ENCODE measurements at places on chromosomes 7 and 10.

DNA sequence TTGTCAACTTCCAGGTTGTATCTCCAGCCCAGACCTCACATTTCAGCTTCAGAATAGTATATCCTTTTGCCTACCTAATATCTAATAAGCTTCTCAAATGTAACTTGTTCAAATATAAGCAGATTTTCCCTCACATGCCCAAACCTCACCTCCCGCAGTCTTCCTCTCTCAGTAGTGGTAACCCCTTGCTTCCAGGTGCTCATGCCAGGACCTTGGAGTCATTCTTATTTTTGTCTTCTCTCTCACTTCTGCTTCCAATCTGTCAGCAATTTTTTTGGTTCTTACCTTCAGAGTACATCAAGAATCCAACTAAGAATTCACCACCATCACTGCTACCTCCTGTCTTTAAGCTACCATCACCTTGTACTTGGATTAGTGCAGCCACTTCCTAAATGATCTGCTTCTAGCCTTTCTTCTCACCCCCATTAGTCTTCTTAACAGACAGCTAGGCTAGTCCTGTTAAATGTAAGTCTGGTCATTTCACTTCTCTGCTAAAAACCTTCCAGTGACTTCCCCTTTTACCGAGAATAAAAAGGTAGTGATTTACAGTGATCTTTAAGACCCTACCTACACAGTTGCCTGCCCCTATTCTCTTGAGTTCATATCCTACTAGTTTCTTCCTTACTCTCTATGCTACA lies 14.0 kb downstream of the ANKIB1 start:
- DNase-seq, result no peak

- DNase-seq, result no peak
Measured at GRCh38 chr10:42697926-42698325, 59.6 kb upstream of the ZNF33B start.

GRCh38 chr7:20651960-20652544 lies 36.6 kb downstream of the ABCB5 start:
- no peak for DNase-seq

DNA sequence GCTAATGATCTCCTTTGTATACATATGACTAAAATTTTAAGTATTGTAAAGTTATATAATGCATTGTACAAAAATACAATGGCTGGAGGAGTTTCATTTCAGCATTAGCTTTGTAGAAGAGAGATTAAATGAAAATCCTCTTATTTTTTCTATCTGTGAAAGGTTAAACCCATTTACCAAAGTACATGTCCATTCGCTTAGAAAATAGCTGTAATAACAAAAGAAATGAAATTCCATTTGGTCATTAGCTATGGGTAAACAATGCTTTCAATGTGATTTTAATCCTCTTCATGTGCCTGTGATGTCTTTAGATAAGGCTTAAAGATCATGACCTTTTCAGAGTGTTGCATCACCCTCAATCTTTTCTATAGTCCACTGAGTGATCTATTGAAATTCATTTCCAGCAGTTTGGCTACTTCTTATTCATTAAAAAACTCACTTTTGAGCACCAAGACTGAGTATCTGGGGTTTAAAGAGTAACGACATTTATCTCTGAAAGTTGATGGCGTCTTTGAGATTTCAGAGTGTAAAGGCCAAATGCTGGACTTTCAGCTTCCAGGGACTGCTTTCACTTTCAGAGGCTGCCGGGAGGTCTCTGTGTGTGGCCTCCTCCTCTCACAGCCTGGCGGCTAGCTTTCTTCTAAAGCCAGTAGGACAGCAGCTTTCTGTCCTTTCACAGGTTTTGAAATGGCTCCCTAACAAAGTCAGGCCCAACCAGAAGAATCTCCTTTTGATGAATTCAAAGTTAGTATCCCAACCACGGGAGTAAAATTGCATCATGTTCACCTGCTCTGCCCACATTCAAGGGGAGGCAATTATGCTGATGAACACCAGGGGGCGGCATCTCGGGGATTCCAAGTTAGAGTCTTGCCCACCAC lies 701.4 kb upstream of the COBL start:
- DNase-seq, result no peak

DNA sequence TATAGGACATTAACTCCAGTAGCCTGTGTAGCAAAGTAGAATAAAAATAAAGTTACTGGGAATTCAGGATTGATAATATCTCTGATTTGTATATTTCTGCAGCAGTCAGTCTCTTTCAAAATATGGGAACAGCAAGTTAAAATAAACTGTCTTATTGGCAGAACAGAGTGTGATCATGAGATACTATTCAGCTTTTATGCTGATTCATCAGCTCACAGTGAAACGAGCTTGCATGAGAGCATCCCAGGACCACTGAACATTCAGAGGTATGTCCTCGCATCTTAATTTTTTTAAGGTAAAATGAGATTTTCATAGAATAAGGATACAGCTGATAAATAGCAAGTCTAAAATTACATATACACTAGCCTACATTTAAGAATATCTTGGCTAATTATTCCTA lies 282.5 kb upstream of the MYO3A start:
- DNase-seq, result no peak

- DNase-seq, result no peak
Measured at GRCh38 chr10:9992661-9993060, 1025.0 kb upstream of the CELF2 start.

DNA sequence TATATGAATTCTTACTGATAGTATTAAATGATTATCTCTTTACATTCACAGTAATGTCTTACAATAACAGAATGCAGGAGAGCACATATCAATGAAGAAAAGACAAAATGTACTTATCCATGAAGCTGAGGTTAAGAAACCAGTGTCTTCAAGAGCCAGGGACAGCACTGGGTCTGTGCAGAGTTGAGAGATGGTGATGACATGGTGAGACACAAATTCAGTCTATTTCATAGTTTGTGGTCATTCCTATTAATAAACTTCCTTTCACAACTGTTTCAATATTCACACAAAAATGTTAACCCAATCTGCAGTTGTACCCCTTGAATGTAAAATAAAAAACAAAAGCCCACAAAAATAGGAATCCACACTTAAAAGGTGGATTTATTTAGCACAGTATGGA lies 5.3 kb upstream of the MAGI2 start:
- DNase-seq, result no peak

- no peak for DNase-seq
Measured at GRCh38 chr7:27840313-27840712, 100.4 kb downstream of the TAX1BP1 start.

GRCh38 chr7:77802557-77803405 lies 4.2 kb downstream of the PHTF2 start:
- no peak for DNase-seq

DNA sequence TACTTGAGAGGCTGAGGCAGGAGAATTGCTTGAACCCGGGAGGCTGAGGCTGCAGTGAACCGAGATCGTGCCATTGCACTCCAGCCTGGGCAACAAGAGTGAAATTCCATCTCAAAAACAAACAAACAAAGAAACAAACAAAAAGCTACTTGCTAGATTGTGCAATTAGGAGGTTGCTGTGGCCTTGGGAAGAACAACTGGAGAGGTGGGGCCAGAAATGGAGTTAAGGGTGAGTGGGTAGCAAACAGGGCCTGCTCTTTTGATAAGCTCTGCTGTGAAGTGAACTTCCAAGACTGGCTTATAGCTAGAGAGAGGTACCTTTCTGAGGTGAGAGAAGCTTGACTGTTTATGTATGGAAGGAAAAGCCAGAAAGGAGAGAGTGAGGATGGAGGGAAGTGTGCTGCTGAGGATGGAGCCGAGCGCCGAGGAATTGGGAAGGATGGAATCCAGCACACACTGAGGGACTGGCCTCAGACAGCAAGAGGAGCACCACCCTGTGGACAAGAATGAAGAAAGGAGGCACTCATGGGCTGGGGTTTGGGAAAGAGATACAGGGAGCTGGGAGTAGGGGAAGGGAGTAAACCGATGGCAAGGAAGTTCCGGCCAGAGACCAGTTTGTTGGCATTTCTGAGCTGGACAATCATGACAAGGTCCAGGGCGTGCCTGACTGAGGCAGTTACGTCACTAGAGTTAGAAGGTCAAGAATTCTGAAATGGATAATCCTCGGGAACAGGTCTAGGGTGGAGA lies 7.0 kb upstream of the RPEL1 start:
- no peak for DNase-seq

GRCh38 chr10:68364101-68364886 lies 31.6 kb upstream of the PBLD start:
- DNase-seq, result no peak

DNA sequence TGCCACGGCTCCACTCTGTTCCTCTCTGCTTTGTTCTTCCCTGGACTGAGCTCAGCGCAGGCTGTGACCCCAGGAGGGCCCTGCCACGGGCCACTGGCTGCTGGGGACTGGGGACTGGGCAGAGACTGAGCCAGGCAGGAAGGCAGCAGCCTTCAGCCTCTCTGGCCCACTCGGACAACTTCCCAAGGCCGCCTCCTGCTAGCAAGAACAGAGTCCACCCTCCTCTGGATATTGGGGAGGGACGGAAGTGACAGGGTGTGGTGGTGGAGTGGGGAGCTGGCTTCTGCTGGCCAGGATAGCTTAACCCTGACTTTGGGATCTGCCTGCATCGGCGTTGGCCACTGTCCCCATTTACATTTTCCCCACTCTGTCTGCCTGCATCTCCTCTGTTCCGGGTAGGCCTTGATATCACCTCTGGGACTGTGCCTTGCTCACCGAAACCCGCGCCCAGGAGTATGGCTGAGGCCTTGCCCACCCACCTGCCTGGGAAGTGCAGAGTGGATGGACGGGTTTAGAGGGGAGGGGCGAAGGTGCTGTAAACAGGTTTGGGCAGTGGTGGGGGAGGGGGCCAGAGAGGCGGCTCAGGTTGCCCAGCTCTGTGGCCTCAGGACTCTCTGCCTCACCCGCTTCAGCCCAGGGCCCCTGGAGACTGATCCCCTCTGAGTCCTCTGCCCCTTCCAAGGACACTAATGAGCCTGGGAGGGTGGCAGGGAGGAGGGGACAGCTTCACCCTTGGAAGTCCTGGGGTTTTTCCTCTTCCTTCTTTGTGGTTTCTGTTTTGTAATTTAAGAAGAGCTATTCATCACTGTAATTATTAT lies 1.2 kb downstream of the CLDN4 start:
- peak; percentile 49 for DNase-seq

- DNase-seq, result no peak
Measured at GRCh38 chr10:3924344-3924743, 139.3 kb upstream of the KLF6 start.

DNA sequence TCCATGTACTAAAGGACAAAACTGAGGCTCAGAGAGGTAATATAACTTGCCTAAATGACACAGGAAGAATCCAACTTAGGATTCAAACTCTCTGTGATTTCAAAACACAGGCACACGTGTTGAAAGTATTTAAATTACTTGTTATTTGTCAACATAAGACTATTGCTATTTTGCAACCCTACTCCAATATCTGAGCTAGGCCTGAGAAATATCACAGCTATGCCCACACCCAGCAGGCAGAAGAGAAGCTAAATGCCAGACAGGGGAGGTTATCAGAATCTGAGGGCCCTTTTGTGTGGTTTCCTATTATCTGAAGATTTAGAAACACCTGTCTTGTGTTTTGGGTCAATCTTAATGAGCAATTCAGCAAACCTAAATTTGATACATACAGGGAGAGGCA lies 204.3 kb downstream of the ANK3 start:
- no peak for DNase-seq

DNA sequence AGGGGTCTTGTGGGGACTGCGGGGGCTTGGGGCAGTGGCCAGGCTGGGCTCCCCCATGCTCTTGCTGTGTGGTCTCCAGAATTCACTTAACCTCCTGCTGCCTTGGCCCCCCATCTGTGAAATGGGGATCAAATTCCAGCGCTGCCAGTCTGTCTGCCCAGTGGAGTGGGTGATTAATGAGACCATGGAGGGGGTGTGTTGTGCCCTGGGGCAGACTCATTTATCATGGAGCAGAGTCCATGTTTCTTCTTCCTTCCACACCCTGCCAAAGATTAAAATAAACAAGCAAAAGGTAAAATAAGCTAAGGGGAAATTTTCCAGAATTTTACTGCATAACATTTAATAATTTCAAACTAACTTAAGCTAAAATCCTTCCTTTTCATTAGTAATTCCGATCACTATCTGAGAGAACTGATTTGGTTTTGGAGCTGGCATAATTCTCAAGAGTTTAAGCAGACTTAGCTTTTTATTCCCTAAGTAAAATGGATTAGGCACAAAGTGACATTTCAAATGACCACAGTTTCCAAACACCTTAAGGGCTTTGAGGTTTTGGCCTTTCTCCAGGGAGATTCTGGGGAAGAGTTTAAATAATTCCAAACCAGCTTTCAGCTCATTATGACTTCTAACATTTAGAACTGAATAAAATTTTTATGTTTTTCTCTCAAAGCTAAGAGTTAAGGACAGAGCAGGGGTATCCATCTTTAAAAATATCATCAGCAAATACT lies 211.9 kb downstream of the CXCL12 start:
- no peak for DNase-seq

DNA sequence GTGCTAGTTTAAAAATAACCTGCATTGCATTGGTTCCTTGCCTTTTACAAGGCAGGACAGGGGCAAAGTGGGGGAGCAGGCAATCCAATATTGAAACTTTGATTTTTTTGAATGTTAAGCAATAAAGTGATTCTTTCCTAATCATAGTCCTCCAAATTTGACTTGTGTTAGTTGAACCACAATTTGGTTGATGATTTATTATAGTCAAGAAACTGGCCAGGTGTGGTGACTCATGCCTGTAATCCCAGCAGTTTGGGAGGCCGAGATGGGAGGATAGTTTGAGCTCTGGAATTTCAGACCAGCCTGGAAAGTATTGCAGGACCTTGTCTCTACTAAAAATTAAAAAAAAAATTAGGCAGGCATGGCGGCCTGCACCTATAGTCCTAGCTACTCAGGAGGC lies 27.9 kb upstream of the ABLIM1 start:
- no peak for DNase-seq

DNA sequence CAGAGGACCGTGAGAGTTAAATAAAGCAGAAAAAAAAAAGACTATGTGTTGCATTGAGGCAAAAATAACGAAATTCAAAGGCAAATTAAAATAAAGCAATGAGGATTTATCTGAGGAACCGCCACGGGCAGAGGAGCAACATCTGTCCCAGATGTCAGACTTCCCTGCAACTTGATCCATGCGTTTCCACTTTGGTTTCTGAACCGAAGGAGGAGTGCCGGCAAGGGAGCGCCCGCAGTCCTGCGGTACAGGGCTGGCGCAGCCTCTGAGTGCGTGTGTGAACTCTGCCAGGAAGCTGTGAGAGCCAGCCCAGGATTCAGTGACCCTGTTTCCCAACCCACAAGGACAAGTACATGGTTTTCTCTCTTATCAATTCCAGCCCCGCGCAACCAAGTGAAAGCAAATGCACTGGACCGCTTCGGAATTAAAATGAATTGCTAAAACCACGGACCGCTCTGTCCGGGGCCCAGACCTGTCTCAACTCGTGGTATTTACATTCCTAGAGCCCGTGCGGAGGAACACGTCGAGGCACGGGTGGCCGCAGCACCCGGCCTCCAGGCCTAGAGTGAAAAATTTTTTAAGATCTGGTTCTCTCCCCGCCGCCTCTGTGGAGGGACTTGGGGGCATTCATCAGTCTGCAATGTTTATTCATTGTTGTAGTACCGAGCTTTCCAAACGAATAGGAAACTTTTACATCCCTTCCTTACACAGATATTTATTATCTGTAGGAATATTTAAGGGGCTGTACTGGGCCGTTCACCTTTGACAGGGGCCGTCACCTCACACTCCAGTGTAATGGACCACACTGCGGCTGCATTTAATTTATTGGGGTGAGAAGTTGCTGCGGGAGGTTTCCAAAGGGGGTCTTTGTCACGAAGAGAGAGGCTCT lies 291.5 kb upstream of the NFE2L3 start:
- DNase-seq, result no peak

Data from NCI-H187 treated with DMSO at 0.1 percent for 48 hours (cell line).